ENCODE measurements at places on chromosomes 5 and 9.

DNA sequence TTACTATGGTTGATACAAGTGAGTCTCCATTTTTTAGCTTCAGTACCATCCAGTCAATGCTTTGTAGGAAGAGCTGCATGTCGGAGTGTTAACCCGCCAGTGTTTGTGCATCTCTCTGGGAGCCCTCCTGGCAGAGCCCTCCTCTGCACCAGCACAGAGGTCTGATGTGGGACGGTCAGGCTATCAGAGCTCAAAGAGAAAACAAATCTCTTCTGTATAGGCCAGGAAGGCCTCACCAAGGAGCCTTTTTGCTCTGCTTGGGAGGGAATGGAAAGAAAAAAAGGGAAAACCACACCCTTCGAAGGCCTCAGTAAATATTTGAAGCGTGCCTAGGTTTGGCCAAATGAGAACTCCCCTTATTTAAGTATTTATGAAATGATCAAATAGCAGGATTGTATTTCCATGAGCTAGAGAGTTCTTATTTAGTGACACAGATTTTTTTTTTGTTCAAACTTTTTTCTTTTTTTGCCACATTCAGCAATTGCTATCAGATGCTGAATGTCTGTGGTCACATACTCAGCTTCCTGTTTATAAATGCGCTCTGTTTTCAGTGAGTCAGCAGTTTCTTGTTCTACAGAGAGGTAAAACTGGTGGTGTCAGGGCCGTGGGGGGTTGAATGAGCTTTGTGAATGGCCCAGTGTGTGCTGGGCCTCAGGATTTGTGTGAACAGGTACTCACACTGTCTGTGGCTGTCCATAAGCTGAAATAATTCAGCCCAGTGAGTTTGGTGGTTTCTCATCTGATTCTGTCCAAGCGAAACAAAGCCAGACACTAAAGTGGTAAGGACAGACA, 226.6 kb downstream of the SNX18 start:
- DNase-seq: peak; percentile 97

GRCh38 chr5:100676817-100677631, 141.8 kb downstream of the FAM174A start:
- no peak for DNase-seq

- no peak for DNase-seq
These were observed 46.8 kb downstream of the GALNT12 start for GRCh38 chr9:98854266-98854665.

DNA sequence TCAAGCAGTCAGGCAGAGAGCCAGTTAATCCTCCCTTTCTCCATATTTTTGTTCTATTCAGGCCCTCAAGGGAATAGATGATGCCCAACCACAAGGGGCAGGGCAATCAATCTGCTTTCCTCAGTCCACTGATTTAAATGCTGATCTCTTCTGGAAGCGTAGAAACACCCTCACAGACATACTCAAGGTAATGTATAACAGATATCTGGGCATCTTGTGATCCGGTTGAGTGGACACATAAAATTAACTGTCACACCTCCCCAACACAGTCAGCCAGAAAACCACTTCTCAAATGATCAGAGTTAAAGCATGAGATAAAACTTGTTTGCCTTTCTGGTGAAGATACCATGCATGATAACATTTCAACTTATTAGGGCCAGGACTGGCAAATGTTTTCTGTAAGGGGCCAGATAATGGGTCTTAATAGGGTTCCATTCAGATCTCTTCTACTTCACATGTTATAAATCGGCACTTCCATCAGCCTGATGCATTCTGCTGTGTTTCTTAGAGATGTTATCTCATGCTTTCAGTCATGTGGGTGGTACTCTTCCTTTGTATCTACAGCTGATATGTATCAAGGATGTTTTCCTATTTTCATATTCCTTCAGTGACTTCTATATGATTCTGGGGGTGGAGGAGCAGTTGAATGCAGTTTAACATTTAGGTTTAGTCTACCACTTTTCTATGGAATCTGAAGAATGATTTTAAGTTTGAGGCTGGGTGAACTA, 58.9 kb upstream of the CNTLN start:
- no peak for DNase-seq

- no peak for DNase-seq
These were observed at the start of gene COL23A1 for GRCh38 chr5:178590141-178590923. Gene COL23A1 (minus strand): TSS chr5:178590393.

GRCh38 chr9:119052339-119053030, 316.8 kb downstream of the BRINP1 start:
- no peak for DNase-seq

- DNase-seq: no peak
These were observed 10.5 kb downstream of the SLC38A9 start for GRCh38 chr5:55701462-55702103.

- no peak for DNase-seq
These were observed 5.5 kb upstream of the AOPEP start for GRCh38 chr9:94720846-94721549.

- peak; percentile 12 for DNase-seq
These were observed 82.5 kb upstream of the ZBTB43 start for GRCh38 chr9:126722252-126722921.

GRCh38 chr5:132183723-132184122, 43.9 kb downstream of the P4HA2 start:
- DNase-seq: no peak

DNA sequence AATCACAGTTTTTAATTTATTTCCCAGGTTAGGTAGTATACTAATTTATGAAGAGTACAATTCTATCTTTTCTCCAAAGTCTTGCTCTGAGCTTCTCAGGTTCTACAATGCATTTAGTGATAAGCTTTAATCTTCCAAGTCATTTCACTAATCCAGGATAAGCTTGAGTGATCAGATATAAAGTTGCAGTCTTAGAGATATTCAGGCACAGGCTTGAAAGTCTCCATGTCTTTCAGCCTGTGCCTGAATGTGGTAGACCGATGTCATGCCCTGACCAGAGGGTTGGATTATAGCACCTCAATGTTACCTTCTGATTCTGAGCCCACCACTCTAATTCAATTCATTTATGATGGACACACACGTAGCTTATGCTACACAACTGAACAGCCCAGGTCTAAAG, 3.2 kb downstream of the CRHBP start:
- no peak for DNase-seq

GRCh38 chr5:94473936-94474335, 144.5 kb downstream of the KIAA0825 start:
- no peak for DNase-seq

DNA sequence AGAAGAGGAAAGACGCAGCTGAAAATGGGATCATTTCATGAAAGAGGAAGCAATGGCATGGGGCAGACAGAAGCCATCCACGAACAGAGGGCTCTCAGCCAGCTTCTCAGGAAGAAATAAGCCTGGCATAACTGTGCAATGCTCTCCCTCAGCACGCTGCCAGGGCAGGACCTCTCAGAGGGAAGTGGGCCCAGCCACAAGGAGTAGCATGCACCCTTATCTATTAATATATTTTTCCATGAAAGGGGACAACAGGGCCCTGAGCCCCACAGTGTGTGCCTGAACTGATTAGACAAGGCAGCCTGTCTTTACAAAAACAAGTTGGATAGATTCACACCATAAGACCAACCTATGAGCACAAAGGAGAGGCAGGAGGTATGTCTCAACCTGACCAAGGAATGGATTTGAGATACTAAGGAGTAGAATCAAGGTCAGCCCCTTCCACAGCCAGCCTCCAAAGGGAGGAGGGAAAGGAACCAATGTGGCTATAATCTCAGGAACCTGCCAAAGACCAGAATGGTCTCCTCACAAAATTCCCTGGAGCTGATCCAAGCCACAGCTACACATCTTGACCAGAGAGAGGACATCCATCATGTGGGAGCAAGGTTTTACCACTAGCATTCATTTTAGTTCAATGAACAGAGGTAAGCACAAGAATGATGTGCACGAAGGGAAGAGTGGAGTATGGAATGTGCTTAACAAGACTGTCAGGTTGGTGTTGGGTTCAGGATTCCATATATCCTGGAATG, 154.8 kb downstream of the SIL1 start:
- DNase-seq: no peak

DNA sequence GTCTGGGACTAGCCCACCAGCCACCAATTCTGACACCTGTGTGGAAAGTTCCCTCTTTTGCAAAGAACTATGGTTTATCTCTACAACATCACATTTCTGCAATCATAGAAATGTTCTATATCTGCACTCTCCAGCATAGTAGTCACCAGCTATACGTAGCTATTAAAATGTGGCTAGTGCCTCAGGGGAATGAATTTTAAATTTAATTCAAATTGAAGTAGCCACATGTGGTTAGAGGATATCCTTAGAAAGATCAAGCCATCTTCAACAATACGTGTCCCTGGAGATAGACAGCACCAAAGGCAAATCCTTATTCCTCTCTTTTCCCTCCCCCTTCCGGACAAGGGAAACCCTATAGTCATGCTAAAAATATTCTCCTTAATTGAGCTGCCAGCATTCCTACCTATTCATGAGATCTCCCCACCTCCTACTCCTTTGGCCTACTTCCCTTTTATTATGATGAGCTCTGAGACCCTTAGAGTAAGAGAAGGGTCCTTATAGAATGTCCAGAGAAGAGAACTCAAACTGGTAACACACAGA, 11.1 kb downstream of the LCP2 start:
- no peak for DNase-seq

DNA sequence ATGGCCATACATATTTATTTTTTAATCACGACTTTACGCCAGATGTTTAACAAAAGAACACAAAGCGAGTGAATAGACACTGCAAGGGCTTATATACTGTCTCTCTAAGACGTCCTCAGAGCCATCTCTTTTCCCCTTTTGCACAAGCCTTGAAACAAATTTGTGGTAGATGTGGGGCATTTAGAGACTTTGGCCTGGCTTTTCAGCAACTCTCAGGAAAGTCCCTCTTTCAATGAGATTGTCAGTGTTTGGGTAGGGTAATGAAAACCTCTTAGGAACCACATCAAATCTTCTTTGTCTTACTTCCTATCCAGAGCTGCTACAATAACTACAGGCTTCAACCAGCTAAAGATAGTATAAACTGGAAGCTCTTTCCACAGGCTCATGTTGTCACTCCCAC, 380.0 kb downstream of the ANXA1 start:
- DNase-seq: no peak

DNA sequence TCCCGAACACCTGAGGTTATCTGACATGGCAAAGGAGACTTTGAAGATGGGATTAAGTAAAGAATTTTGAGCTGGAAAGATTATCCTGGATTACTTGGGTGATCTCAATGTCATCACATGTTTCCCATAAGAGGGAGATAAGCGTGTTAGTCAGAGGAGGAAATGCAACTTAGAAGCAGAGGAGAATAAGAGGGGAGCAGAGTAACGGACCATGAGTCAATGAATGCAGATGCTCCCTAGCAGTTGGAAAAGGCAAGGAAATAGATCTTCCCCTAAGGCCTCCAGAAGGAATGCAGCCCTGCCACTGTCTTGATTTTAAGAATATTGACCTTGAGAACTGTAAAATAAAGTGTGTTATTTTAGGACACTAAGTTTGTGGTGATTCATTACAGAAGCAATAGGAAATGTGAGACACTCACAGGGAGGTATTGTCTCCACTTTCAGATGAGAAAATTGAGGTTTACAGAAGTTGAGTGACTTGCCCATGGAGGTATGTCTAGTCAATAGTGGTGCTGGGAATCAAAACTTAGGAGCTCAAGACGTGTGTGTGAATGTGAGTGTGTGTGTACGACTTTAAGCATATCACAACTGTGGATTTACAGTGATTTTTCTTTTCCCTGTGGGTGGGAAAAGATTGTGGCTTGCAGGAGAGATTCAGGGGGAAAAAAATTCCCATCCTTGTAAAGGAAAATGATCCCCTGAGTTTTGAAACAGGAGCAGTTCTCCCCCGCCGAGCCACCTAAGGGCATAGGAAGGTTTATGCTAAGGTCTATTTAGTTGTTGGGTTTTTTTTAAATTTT, 125.3 kb downstream of the TRIM32 start:
- no peak for DNase-seq

GRCh38 chr5:88833371-88834130, 49.4 kb downstream of the MEF2C start:
- no peak for DNase-seq

Data from HFF-Myc (cell line).